Dermis microvascular lymphatic vessel endothelial cell (primary cell): ENCODE measurements at places on chromosomes 7 and 10.

DNA sequence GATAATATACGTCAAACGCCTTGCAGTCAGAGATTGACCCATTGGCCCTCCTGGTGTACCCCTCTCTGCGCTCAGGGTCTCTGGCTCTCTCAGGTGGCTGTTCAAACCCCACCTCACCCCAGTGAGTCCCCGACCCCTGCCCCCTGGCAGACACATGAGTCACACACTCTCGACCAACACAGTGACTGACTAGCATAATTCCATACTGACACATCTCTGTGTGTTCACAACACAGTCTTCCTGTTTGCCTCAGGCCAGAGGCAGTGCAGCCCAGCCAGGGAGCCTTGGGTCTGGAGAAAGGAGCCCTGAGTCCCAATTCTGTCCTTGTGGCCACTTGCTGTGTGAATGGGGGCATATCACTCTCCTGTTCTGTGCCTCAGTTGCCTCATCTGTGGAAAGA is 40.1 kb downstream of the PALD1 start:
- DNase-seq: peak; percentile 54

DNA sequence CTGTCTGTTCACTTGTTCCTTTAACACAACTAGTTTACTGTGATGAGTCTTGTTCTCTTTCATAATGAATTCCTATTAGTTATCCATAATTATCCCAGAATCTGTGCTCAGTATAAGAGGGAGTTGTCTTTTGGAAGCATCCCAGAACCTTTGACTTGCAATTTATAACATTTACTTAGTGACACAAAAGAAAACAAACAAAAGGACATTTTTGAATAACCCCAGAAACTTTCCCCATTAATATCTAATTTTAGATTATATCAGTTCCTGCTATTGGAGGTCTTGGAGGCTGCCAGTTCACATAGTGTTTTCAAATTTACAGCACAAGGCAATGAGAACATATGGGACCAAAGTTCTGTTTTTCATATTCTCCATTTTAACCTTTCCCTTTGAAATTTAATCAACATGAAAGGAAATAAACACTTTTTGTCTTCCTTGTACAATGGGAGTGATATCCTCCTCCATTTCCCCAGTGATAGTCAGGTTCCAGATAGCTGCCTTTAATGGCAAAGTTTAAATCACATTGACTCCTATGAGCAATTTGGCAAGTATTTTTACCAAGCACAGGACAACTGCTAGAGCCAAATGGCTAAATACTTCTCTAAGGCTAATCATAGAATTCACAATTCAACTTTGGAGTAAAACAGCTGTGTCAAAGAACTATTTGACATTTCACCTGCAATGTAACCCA is 37.1 kb upstream of the GNAT3 start:
- DNase-seq: peak; percentile 44

GRCh38 chr7:51321961-51322515 is 5.4 kb upstream of the COBL start:
- no peak for DNase-seq

- DNase-seq: no peak
Measured at GRCh38 chr7:64881461-64882287, 21.4 kb upstream of the ZNF273 start.

DNA sequence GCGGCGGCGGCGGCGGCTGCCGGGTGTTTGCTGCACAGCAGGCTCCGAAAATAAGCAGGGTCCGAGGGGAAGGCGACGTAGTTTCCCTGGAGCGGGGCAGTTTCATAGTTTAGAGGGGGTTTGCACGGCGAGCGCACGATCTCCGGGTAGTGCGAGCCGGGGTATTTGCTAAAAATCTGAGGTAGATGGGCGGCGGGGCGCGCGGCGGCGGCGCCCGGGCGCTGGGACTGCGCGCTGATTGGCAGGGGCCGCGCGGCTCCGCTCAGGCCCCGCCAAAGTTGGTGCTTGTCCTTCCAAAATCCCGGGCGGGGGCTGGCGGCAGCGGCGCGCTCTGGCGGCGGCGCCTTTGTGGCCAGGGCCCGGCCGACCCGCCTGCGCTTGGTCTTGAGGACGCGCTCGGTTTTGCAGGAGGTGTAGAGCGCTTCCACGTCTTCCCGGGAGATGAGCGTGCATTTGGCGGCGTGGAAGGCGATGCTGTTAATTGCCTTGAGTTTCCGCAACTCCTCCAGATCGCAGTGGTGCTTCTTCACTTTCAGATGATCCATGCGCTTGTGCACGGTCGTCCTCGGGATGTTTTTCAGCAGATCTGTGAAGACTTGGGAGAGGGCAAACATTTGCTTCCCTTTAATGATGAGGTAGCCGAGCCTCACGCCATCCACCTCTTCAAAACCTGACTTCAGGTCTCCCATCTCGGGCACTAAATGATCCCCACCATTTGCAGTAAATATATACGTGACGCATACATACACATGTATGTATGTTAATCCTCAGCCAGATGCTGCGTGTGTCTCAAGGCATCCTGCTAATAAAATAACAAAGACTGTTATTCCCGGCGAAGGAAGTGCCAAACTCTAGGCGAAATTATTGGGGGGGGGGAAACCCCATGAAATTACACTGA is 8.1 kb downstream of the SKIDA1 start:
- no peak for DNase-seq

GRCh38 chr10:5959581-5960069 is 17.7 kb downstream of the IL15RA start:
- DNase-seq: no peak

- no peak for DNase-seq
Measured at GRCh38 chr10:77532068-77532467, 105.5 kb downstream of the KCNMA1 start.
